Thymus (tissue), 14 donors: ENCODE measurements at places on chromosomes 13 and 19.

DNA sequence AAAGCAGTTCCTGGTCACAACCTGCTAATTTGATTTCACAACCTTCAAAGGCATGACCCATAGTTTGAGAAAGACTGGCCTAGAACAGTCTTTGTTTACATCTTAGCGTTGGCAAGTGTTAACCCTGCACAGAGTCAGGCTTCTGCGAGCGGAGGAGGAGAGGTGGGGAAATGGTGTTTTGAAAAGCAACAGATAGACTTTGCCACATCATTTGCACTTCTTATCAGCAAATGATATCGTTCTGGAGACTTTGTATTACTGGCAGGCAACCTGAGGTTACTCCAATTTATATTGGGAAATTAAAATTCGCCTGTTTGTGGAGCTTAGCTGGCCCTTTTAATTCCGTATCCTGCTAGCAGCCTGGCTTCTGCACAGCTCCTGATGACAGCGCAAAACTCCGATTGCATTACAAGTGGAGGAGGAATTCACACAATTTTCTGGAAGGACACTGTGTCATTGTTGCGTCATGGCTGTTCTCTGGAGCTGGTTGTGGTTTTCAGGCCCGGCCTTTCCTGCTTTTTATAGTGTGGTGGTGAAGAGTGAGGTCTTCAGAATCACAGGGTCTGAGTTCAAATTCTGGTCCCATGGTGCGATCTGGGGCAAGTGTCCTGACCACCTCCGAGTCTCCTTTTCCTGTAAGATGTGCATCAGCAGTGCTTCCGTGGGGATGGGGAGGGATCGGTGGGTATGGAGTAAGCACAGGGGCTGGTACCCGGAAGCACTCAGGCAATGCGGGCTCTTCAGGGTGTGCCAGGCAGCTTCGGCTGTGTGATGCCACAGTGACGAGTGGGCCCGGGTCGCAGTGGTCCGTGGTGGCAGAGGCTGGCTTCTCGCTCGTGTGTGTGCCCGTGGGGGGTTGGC, 49.1 kb upstream of the EHD2 start:
- DNase-seq, result no peak

DNA sequence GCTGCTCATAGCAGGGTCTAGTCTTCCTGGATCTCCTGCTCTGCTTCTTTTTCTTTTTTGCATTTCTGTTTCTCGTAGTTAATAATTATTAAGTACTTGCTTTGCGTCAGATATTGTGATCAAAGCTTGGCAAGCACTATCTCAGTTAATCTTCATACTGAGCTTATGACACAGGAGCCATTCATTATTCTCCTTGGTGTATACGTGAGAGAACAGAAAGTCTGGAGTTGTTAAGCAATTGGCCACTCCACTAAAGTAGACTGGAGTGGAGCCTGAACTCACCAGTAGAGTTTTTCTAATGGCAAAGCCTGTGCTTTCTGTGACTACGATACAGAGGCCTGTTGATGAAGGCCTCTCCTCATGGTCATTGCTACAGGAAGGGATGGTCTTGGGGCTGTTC, 285.9 kb downstream of the RFC3 start:
- no peak for DNase-seq

GRCh38 chr19:2691951-2692350, 10.5 kb downstream of the GNG7 start:
- no peak for DNase-seq

- DNase-seq, result no peak
Observed at GRCh38 chr19:19493841-19494546, 21.4 kb downstream of the TSSK6 start.

DNA sequence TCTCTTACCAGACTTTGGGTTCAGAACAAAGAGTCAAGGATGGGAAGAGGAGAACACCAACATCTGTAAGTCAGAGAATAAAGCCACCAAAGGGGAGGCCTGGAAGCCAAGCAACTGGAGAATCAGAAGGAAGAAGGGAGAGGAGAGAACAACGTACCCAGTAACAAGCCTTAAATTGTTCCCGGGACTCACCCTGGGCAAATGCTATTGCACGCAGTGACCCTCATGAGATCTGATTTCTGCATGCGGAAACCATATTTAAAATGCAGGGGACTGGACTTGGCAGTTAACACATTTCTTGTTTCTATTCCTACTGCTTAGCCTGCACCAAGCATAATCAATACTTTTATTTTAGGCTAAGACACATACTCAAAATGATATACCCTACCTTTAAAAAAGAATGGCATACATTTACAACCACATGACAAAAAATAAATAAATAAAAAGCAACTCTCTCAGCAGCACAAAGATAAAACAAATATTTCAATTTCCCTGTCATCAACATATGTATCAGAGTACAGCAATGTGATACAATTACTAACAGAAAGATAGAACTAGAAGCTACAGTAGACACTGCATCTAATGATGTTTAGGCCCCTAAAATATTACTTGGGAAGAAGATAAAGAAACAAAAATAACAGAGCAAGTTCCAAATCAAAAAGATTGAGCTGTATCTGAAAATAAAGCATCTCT, 414.6 kb downstream of the ITGBL1 start:
- no peak for DNase-seq

- no peak for DNase-seq
Observed at GRCh38 chr19:14471436-14472187, 3.5 kb downstream of the PTGER1 start.

DNA sequence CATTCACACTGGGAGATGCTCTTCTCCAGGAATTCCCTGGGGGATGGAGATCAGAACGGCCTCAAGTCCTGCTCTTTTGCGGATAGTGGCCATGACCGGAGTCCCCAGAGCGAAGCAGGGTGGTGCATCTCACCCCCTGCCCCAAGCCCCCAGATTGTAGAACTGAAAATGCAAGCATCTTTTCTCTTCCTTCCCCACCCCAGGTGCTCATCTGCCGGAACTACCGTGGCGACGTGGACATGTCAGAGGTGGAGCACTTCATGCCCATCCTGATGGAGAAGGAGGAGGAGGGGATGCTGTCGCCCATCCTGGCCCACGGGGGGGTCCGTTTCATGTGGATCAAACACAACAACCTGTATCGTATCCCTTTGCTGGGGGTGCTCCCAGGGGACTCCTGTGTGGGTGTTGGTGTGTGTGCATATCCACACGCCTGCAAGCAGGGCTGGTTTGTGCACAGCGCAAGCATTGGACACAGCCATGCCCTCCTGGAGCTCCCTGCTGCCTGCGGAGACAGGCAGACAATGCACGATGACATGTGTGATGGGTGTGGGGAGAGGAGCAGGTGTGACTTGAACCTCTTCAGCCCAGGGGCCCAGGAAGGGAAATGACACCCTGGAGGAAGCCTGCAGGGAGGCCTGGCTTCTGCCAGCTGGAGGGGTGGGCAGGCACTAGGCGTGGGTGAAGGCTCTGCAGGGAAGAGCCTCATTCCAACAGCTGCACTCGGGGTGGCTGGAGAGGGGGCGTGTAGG, 5.7 kb downstream of the AP1M1 start:
- DNase-seq, result no peak

DNA sequence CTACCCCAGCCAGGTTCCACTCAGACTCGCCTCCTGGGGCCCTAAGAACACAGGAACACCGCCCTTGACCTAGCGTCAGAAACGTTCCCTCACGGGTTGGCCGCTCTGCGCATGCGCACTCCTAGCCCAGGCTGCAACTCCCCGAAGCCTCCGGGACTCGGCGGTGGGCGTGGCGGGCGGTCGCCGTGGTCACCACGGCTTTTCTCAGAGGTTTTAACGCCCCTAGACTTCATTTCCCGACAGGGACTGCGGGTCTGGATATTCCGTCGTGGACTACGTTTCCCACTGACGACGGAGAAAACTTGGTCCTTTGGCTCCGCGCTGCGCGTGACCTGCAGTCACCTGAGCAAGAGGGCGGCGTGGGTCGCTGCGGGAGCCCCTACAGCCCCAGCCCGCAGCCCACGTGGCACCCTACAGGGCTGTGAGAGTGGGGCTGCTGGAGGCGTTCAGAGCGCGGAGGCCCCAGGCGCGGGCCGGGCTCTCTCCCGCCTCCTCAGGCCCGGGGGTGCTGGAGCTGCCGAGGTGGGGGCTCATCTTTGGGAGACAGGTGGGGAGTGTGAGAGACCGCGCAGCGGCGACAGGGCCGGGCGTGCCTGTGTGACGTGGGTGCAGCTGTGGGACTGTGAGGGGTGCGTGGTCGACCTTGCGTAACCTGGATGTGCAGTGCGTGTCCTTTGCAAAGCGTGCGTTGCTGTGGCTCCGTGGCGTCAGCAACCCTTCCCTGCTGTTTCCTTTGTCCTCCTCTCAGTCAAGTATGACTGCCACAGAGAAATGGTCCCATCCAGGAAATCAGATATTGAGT, 38.0 kb upstream of the ZNF573 start:
- DNase-seq, result no peak

- no peak for DNase-seq
Observed at GRCh38 chr19:40619333-40620160, 18.4 kb downstream of the LTBP4 start.

- DNase-seq, result peak; percentile 6
Observed at GRCh38 chr13:97567510-97568243, 133.7 kb downstream of the RAP2A start.

DNA sequence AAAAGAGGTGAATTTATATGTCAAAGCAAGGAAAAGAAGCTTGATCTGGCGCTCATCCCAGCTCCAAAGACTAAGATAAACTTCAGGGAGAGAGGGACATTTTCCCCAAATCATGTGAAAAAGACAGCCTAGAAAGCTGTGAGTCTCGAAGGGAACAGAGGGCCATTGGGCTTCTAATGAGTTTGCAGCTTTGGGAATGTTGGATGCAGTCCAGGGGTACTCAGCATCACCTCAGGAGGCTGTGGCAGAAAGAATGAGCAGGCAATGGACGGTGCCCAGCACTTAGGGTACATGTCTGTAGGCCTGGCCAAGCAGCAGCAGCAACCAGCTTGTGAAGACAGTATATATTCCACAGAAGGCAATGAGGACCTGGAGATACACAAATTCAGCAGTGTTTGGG, 25.7 kb upstream of the WASF3 start:
- DNase-seq, result no peak

GRCh38 chr19:6451583-6452222, 7.9 kb downstream of the SLC25A23 start:
- DNase-seq, result no peak

- DNase-seq, result no peak
Observed at GRCh38 chr13:80132741-80133601, 208.0 kb downstream of the SPRY2 start.

DNA sequence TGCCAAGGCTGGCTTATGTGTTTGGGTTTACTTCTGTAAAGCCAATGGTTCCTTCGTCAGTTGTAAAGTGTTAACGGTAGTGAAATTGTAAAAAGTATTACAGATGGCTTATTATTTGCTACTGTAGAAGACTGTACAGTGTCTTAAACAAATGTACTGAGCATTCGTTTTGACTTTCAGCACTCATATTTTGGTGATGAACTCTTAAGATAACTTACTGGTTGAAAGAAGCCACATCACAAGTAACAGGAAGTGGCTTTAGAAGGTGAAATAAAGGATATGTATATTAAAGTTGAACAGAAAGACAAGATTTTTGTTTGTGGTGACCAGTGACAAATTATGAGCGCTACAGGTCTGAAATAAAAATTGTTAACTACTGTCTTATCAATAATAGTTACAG, 64.2 kb downstream of the URI1 start:
- no peak for DNase-seq

- no peak for DNase-seq
Observed at GRCh38 chr19:4930664-4931063, 21.4 kb downstream of the UHRF1 start.

GRCh38 chr19:42514449-42514848, 13.8 kb downstream of the CEACAM1 start:
- no peak for DNase-seq

- no peak for DNase-seq
Observed at GRCh38 chr19:42271045-42271419, 2.0 kb downstream of the CIC start.

GRCh38 chr19:7921302-7921966, 1.3 kb downstream of the SNAPC2 start:
- DNase-seq, result no peak
